ENCODE measurements at places on chromosomes 4 and X.

- DNase-seq = no peak
Observed at GRCh38 chrX:1727531-1728027, 112.7 kb downstream of the ASMT start.

DNA sequence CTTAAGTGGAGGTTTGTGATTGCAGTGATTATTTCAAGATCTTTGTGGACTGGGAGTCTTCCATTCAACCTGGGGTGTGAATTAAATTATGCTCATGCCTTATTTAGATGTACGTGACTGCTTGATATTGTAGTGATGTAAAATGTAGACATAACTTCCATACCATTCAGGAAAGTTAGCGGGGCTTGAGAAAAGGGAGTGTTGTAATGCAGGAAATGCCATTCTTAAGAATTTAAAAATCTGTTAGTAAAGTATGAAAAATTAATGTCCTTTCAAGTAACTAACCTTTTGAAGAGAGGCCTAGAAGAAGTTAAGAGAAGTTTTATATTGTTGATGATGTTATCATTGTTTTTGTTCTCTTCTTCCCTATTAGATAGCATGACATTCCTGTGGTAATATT is 318.2 kb downstream of the CCSER1 start:
- DNase-seq = no peak

GRCh38 chr4:10893395-10893794 is 208.8 kb upstream of the CLNK start:
- peak; percentile 5 for DNase-seq

- peak; percentile 32 for DNase-seq
Observed at GRCh38 chrX:16239211-16239610, 71.9 kb downstream of the MAGEB17 start.

GRCh38 chrX:120549483-120550452 is 11.0 kb downstream of the CUL4B start:
- peak; percentile 48 for DNase-seq

- no peak for DNase-seq
Observed at GRCh38 chr4:99998062-99998867, 48.2 kb upstream of the H2AZ1 start.

GRCh38 chr4:142549726-142550463 is 296.2 kb downstream of the INPP4B start:
- no peak for DNase-seq

DNA sequence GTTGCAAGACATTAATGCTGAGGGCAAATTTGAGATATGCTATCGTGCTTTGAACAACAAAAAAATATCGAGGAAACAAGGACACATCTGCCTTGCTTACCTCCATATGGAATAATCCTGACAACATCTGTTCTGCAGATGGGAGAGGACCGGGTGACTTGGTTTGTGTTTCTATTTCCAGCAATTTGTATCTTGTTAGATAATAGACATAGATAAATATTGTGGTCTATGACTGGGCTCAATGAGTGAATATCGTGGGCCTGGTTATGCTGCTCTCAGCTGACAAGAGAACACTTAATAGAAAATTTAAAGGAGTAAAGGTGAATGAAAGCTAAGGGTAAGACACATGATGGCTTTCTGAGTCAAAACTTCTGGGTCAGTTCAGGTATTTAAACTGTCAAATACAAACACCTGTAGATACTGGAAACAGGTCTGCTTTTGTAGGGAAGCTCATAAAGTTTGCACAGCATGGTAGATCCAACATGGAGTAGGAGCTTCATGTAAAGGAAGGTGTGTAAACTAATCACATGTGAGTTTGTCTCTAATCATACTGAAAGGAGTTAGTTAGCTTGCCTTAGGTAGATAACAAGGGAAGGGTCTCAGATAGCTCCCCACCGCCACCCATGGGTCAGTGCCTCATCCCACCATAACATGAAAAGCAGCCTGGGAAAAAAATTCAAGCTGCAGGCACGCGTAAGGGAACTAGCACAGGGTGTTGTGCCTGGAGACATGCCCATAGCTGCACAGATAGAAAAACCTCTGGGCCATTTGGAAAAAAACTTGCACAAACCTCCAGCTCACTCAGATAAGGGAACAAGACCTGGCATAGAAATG is 904.1 kb upstream of the EPHA5 start:
- DNase-seq = no peak

DNA sequence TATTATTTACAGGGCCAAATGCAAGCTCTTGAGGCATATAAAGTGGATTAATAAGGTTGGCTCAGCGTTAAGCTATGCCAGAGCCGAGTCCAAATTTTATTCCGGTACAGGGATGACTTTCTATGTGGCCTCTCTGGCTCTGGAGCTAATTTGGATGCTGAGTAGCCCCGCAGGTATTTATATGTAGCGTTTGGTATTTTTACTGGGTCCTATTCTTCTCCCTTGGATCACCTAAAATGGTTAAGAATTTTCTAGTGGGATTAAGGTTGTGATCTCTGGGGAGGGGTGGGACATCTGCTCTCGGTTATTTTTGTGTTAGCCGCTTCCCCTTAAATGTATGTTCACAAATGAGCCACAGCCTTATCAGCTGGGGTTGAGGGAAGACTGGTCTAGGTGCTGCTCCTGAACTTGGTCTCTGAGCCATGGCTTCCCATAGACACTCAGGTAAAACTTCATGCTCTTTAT is 49.4 kb downstream of the FHL1 start:
- no peak for DNase-seq

- DNase-seq = no peak
Observed at GRCh38 chr4:150283689-150284088, 205.4 kb downstream of the DCLK2 start.

DNA sequence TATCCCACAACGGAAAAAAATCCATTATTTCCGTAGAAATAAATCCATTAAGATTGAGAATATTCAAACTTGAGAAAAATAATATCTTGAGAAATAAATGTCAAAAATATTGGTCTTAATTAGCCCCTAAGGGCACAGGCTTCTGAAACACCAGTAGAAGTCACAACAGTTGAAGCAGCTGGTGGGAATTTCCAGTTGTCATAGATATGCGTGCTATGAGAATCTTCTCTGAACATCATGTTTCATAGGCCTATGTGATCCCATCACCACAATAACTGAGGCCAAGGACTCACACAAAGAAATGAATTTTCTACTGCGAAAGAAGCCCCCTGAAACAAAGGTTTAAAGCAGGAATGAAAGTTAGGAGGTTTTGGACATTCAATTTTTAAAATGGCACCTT is 292.0 kb downstream of the DTHD1 start:
- DNase-seq = no peak

- no peak for DNase-seq
Observed at GRCh38 chr4:183409934-183410333, 34.5 kb upstream of the CDKN2AIP start.

GRCh38 chrX:46279925-46280313 is 265.3 kb downstream of the ZNF674 start:
- DNase-seq = no peak

DNA sequence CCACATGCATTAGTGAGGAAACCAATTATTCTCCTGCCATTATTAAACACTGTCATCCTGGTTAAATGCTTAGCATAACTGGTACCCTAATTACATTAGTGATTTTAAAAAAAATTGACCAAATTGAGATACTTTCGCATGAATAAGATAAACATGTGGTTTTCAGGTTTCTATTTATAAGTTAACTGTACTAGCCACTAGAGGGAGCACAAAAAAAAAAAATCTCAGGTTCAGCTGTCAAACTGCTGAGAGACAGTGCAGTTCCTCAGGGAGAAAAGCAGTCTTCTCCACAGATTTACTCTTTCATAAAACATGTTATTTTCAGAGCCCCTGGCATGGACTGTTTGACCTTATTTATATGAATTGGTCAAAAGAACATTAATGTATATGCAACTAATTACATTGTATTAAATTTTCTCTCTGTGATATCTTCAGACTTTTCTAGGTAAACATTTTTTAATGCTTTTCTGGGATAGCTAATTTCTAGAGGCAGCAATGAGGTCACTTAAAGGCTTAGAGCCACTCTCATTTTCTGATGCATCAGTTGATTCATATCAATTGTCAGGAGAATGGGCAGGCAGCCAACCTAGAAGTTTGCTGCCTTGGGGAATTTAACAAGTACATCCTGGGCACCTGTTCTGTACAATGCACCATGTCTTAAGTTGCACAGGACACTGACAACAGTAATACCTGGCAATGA is 167.5 kb downstream of the CDS1 start:
- no peak for DNase-seq

DNA sequence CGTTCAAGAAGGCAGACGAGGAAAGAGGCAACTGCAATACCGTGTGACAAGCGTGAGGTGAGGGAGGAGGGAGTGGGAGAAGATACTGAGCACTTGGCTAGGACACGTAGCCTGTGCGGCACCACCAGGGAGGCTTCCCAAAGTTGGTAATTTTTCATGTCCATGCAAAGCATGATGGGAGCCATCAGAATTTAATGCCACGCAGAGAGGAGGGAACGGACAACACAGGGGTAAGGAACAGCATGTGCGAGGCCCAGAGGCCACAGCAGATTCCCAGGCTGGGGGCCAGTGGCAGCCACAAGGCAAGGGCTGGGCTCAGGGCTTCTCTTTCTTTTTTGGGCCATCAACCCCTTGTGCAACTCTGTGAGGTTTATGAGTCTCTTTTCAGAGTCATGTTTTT is 11.0 kb upstream of the CLDN24 start:
- no peak for DNase-seq

DNA sequence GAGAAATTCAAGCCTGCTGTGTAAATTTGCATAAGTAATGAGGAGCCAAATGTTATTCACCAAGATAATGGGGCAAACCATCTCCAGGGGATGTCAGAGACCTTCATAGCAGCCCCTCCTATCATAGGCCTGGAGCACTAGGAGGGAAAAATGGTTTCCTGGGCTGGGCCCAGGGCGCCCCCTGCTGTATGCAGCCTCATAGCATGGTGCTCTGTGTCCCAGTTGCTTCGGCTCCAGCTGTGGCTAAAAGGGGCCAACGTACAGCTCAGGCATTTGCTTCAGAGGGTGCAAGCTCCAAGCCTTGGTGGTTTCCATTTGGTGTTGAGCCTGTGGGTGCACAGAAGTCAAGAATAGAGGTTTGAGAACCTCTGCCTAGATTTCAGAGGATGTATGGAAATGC is 859.3 kb downstream of the RPA4 start:
- DNase-seq = peak; percentile 48

DNA sequence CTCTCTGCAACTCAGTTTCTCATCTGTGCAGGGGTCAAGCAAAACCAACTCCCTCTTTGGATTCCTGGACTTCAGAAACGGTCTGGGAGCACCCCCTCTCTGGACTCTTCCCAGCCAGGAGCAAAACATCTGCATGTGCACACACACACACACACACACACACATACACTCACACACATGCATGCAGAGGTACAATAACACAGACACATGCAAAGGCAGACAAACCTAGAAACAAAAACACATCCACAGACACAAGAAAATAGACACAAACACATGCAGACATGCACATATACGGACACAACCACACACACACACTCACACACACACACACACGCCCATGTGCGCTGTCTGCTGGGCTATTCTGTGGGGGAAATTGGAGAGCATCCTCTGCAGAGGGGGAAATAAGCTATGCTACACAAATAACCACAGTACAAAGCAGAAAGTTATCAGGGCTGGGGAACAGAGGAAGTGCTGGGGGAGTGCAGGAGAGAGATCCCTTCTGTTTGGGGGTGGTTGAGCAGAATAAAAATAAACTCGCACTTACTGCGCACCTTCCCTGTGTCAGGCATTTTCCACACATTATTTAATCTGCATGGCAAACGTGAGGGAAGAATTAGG is 19.9 kb downstream of the IQSEC2 start:
- peak; percentile 11 for DNase-seq

DNA sequence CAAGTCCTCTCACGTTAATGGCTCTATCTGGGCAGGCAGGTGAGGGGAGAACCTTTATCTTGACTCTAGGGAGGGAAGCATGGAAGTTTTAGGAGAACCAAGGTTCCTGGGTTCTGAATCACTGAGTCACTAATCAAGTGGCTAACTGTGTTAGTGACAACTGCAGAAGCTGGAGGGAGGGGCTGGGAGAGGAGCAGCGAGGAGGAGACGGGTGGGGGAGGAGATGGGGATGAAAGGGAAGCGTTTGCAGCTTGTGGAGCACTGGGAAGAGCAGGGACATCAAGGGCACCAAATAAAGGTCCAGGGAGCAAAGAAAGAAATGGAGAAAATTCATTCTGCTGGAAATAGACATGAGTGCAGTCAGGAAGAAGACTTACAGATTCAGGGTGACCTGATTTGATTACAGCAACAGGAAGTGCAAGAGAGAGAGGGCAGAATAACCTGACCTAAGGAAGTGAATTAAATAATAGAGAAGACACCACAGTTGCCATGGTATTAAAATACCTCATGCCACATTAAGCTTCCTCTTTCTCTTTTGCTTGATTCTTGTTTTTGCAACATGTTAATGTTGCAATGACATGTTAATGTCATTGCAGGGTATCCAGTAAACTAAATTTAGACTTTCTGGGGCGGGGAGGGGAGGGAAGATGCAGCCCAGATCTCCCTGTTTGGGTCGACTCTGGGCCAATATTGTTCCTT is 4.5 kb upstream of the SETD7 start:
- no peak for DNase-seq

GRCh38 chrX:8971116-8971515 is 62.8 kb downstream of the FAM9B start:
- no peak for DNase-seq

- no peak for DNase-seq
Observed at GRCh38 chr4:14022456-14022855, 394.9 kb upstream of the BOD1L1 start.

GRCh38 chr4:71828470-71828869 is 44.6 kb upstream of the GC start:
- no peak for DNase-seq

DNA sequence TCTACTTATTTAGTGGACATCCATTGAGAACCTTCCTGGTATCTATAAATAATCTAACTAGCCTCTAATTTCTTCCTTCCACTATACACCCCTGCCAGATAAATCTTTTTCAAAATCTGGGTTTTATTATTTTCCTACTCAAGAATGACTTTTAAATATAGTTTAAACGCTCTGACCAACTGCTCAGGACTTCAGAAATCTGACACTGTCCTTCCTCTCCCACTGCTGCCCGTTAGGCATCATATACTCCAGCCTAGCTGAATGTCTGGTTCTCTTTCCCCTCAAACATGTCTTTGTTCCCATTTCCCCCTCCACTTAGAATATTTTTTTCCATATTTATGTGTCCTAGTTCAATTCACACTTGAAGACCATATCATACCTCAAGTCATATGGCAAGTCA is 35.2 kb upstream of the CBLL2 start:
- DNase-seq = no peak

GRCh38 chrX:134933911-134934310 is 56.9 kb upstream of the SMIM10 start:
- DNase-seq = no peak

GRCh38 chr4:61451935-61452334 is 251.8 kb downstream of the ADGRL3 start:
- DNase-seq = no peak

DNA sequence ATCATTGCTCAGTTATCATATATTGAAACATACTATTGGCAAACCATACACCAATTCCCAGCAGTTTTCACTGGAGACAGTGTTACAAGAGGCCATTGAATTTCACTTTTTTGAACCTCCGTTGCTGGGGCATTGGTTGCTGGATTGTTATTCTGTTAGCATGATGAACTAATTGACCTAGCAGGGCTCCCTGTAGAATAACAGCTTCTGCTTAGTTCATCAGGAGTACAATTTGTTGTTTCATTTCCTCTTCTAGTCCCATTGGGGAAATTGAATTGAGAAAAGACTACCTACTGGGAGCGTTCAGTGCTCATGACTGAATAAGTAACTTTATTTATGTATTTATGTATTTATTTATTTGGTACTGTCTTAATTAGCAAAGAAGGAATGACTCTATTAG is 151.6 kb downstream of the SLIT2 start:
- DNase-seq = no peak

Measured in activated CD4-positive, alpha-beta T cell treated with anti-CD3 and anti-CD28 coated beads for 36 hours (primary cell).